ENCODE measurements at places on chromosomes 6 and 20. TPM values are rescaled to one million over a fixed set of nuclear protein-coding genes. Genes with fewer than 3 reads are reported as not detected.

Gene C6orf52
- total RNA-seq = not detected

Gene VNN1
- 26.9 TPM for total RNA-seq

Gene FAM217A
- total RNA-seq = not detected

Gene GPR63
- total RNA-seq = 0.63 TPM

Gene SGK2
- total RNA-seq = 1.1 TPM

Gene SCUBE3
- 0.09 TPM for total RNA-seq

Gene AMD1
- 51.7 TPM for total RNA-seq

Gene BLOC1S5
- total RNA-seq = 13.0 TPM

Gene GPX5
- not detected for total RNA-seq

Gene AK9
- 12.4 TPM for total RNA-seq

Gene SAPCD1
- total RNA-seq = not detected

Gene PNPLA1
- 1.5 TPM for total RNA-seq

Gene GCNT2
- 13.8 TPM for total RNA-seq

Gene BACH2
- total RNA-seq = 47.4 TPM

Gene OR12D3
- total RNA-seq = not detected

Gene AKAP12
- total RNA-seq = 45.3 TPM

Gene TFAP2A
- 0.94 TPM for total RNA-seq

Gene ADGRF1
- total RNA-seq = not detected

Gene PPIL6
- total RNA-seq = 1.3 TPM

Gene SMOC2
- total RNA-seq = 3.1 TPM

Gene RCAN2
- 12.2 TPM for total RNA-seq
